ENCODE measurements at places on chromosomes 12 and 14. TPM values are rescaled to one million over a fixed set of nuclear protein-coding genes. Genes with fewer than 3 reads are reported as not detected.

GRCh38 chr12:4320497-4320852 lies 538 bp upstream of the TIGAR start:
- DNase-seq = no peak

Gene ACSM4
- total RNA-seq = not detected

Gene ADGRD1
- total RNA-seq = not detected

GRCh38 chr12:65171073-65171472 lies 1.7 kb downstream of the LEMD3 start:
- peak; percentile 46 for DNase-seq

Gene KRT76
- total RNA-seq = not detected

DNA sequence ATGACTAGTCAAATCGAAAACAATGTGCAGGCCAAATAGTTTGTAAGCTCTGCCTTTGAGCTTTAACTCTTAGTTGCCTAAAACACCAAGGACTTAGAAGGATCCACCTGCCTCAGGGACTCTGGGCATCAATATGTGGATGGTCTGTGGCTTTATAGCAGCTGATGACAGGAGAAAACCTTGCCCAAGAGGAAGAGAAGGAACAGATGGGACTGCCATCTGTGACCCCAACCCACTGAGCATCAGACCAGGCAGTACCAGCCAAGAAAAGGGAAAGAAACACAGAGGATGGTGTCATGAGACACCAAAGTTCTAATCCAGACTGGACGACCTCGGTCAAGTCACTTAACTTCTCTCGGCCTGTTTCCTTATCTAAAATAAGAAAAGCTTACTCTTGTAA lies 12.7 kb downstream of the TGFB3 start:
- DNase-seq = no peak

DNA sequence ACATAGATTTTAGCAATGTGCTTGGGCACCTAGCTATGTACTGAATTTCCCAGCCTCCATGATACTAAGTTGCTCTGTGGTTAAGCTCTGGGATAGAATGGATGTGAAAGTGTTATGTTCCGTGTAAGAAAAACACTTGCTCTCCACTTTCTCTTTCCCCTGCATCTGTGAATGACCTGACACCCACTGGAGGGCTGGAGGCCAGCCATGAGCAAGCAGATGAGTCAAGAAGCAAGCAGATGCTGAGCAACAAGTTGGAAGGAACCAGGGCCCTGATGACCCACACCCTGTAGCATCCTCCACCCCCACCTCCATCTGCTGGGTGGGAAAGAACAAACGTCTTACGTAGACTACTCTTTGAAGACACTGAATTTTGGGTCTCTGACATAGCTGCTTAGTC lies 56.6 kb downstream of the EID3 start:
- DNase-seq = peak; percentile 65

Gene LLPH
- total RNA-seq = 2.7 TPM

DNA sequence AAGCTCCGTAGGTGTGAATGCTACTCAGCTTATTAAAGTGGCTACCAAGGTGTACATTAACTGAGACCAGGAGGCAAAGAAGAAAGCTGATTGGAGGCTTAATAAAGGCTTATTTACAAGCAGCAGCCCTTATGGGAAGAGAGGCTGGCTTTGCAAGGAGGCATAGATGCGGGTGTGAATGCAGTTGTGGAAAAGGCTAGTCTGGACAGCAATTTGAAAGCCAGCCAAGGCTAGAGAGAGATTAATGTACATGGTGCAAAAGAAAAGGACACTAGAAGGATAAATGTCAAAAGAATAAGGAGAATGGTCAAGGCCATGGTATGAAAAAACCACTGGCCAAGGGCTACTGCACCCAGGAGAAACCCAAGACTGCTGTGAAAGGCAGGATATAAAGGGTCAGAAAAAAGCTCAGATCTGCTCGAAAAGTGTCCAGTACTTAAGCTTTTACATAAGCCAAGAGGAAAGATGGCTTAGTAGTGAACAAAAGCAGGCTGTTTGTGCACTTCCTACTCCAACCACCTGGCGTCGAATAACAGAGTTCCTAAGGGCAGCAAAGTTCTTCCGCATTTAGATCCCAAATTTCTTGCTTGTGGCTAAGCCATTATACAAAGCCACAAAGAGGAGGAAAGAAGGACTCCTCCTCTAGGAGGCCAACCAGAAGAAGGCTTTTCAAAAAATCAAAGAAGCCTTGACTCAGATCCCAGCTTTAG lies 24.0 kb downstream of the KLRK1 start:
- peak; percentile 33 for DNase-seq

DNA sequence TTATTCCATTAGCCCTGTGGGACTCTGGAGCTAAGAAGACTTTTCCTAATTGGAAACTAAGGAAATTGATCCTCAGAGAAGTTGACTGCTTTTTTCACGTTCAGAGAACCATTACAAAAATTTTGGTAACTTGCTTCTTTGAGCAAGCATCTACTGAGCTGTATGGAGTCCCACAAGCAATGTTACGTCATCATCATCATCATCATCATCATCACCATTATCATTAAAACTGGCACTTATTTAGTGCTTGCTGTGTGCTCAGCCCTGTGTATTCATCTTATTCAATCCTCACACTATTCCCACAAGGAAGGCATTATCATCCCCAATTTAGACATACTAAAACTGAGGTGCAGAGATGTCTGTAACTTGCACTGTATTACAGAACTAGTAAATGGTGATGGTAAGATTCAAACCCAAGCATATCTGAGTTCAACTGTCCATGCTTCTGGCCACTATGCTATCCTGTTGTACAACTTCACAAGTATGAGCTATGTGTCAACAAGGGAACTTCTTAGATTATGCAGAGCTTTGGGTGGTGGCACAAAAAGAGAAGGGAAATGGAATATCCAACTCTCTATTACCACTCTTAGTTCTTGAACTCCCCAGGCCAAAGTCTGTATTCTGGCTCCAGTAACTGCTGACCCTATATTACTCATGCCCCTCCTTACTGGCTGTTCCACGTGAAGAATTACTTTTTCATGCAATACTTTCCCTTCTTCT lies 6.3 kb downstream of the KRT1 start:
- no peak for DNase-seq

Gene ZNF385A
- 0.28 TPM for total RNA-seq

Gene KLRD1
- total RNA-seq = under 0.01 TPM

- peak; percentile 73 for DNase-seq
Measured at GRCh38 chr14:94129111-94129757, at the start of gene IFI27L2. Gene IFI27L2 (minus strand): TSS chr14:94129604. CDS start chr14:94129564, 40 bp downstream.

DNA sequence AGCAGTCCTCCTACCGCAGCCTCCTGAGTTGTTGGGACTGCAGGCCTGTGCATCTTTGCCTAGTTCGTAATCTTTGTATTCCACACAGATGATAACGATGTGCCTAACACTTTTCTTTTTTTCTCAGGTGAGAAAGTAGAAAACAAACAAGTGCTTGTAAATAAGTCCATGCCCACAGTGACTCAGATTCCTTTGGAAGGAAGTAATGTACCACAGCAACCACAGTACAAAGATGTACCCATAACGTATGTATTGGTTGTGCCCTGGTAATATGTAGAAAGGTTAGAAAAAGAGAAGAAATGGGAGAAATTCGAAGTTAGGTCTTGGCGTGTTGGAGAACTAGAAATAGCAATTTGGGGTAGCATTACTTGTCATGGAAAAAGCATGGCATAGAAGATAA lies 101.6 kb downstream of the POLR3B start:
- DNase-seq = no peak

Gene SLC5A8
- not detected for total RNA-seq

- DNase-seq = peak; percentile 87
Measured at GRCh38 chr12:6097411-6097810, 27.1 kb downstream of the VWF start.

Gene RNFT2
- 1.7 TPM for total RNA-seq

Gene AHNAK2
- total RNA-seq = 7.9 TPM

- DNase-seq = no peak
Measured at GRCh38 chr14:101248840-101249675, 312.2 kb upstream of the DIO3 start.

Gene IQSEC3
- not detected for total RNA-seq

DNA sequence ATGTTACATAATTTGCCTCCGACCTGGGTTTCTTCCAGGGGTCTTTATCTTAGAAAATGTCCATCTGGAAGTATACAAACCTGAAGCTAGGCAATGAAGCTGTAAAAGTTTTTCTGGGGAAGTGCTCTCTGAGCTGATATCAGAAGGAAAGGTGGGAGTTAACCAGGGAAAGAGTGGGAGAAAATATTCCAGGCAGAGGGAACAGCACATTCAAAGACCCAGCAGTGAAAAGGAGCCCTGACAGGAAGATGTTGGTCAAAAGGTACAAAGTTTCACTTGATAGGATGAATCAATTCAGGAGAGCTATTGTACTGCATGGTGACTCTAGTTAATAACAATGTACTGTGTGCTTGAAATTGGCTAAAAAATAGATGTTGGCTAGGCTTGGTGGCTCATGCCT lies 17.8 kb upstream of the CIT start:
- DNase-seq = no peak

Gene NELL2
- total RNA-seq = 0.28 TPM

- peak; percentile 80 for DNase-seq
Measured at GRCh38 chr12:76020281-76020680, 11.3 kb downstream of the PHLDA1 start.

DNA sequence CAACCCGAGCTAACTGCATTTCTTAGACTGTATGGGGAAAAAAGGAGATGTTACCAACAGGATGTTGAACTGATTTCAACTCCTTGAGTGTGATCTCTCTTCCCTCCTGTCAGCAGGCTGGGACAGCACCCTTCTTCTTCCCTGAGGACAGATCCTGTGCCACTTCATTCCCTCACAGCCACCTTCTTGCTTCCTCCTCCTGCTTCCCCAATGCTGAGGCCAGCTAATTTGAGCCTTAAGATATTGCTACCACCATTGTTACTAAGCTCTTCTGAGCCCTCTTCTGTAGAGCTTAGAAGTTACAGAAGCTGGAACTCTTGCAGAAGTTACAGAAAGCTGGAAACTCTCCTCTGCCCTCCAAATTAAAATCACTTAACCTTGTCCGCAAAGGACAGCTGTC lies 88.8 kb downstream of the SPTSSA start:
- no peak for DNase-seq

Gene ZNF891
- 0.56 TPM for total RNA-seq

GRCh38 chr12:130668286-130669204 lies 47.6 kb downstream of the RIMBP2 start:
- no peak for DNase-seq

Gene WNT5B
- 102 TPM for total RNA-seq

- DNase-seq = no peak
Measured at GRCh38 chr12:91651728-91652127, 469.1 kb upstream of the DCN start.

Gene KRT73
- not detected for total RNA-seq

- DNase-seq = no peak
Measured at GRCh38 chr12:115507951-115508722, 769.4 kb downstream of the MED13L start.

DNA sequence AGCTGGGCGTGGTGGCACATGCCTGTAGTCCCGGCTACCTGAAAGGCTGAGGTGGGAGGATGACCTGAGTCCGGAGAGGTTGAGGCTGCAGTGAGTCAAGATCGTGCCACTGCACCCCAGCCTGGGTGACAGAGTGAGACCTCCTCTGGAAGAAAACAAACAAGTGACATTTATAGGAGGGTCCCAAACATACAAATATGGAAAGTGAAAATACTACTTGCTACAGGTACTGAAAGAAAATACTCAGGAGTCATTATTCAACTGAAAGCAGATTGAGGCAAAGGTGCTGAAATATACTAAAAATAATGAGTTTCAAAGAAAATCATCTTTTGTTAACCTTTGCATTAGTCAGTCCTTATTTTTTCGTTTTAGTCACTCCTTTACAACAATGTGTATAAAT lies 53.5 kb downstream of the ETV6 start:
- DNase-seq = no peak

- DNase-seq = no peak
Measured at GRCh38 chr12:104630230-104630670, 173.5 kb downstream of the CHST11 start.

Gene DHRS2
- total RNA-seq = 0.18 TPM

DNA sequence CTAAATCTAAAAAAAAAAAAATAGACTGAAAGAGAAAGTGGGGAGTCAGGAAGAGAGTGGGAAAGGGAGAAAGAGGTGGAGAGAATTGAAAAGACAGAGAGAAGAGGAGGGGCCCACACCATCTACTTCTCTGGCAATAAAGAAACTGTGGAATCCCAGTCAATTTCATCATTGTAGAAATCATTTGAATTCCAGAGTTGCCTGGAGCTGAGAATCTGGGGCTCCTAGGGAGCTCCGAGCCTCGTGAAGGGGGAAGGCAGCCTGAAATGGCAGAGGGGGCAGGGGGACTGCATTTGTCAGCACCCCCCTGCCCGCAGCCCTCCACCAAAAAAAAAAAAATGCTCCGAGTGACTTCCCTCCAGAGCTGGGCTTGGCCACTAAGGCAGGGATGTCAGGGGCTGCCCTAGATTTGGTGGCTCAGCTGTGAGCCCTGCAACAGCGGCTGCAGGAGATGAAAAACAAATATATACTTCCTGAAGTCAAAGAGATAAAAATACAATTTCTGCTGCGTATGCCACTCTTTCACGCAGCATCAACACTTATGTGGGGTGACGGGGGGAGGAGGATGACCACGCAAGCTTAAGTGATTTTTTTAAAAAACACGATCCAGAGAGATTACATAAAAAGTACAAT lies 80.5 kb downstream of the BCL11B start:
- no peak for DNase-seq

GRCh38 chr12:60926256-60926655 lies 1330.4 kb downstream of the SLC16A7 start:
- DNase-seq = no peak

DNA sequence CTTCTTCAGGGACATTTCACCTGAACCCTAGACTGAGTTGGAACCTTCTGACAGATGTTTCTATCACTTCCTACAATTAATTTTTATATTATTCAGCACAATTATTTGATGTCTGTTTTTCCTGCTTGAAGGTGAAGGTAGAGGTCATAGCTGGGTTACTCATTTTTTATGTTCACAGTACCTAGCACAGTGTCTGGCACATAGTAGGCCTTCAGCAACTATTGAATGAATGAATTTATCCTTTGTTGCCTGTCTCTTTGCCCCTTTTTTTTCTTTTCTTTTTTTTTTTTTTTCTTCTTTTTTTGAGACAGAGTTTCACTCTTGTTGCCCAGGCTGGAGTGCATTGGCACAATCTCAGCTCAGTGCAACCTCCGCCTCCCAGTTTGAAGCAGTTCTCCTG lies 29.5 kb upstream of the FAM177A1 start:
- no peak for DNase-seq

GRCh38 chr12:68367116-68367515 lies 35.0 kb upstream of the MDM1 start:
- no peak for DNase-seq

GRCh38 chr14:91418387-91419043 lies 895 bp upstream of the CCDC88C start:
- peak; percentile 17 for DNase-seq

Gene ITPK1
- 15.3 TPM for total RNA-seq

DNA sequence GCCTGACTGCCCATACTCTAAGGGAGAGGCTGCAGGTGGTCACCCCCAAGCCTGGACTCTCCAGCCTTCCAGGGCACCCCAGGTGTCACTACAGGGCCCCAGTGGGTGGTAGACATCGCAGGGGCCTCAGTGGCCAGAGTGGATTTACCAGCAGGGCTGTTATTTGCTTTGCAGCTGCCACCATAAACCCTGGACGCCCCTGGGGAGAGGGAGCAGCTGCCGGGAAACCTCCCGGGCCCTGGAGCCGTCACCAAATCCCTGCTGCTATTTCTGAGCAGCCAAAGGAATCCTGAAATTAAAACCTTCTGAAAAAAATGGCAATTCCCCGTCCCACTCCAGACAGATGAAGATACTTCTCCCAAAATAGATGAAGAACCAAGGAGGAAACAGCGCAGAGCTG lies 13.9 kb downstream of the TMEM119 start:
- no peak for DNase-seq
